Large intestine (tissue), 12 donors: ENCODE measurements at places on chromosomes 13 and 19.

DNA sequence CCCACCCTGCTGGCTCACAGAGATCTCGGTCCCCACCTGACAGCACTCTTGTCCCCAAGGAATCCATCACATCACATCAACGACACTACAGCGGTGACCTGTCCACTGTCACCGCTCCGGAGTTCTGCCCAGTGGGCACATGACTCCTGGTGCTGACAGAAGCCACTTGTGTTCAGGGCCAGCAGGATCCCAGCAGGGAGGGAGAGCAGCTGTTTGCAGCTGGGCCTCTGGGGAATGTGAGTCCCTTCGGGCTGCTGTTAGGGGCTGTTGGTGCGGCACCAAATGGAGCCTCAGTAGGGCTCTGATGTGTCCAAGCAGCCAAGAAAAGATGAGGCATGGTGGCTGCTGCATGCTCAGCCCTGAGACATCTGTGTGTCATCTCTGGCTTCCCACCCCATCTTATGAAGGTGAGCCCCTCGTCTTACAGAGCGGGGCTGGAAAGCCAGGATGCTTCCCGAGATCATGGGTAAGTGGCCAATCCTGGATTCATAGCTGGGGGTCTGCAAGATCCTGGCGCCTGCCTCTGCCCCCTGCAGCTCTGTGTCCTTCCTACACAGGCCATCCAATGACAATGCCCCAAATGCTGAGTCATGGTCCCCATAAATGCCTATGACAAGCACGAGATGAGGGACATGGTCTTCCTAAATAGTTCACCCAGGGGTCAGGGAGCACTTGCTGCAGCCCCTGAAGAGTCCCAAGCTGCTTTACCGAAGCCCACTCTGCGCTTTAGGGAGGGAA is 56.0 kb downstream of the F2RL3 start:
- DNase-seq: no peak
- H3K4me3 ChIP-seq: no peak overlapping the region
- no peaks in the 10 kb centered on the region for H3K36me3 ChIP-seq
- H3K27me3 ChIP-seq: no peaks in the 10 kb centered on the region

DNA sequence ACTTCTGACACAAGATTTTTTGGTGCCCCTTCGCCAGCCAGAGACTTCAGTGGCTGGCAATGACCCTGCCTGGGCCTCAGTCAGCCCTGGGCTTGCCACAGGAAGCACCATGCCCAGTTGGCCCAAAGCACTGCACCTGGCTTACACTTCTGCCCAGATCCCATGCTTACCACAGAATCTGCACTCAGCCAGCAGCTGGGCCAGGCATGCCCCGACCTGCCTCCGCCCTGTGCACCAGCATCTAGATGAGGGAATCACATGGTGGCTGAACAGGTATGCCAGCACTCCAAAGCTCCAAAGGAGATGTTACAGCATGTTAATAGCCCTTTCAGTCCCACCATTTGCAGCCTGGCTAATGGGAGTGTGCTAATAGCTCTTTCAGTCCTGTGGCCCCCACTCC is 690.9 kb downstream of the SLITRK6 start:
- no peak overlapping the region for H3K4me3 ChIP-seq
- no peaks in the 10 kb centered on the region for H3K4me1 ChIP-seq
- H3K36me3 ChIP-seq: no peaks in the 10 kb centered on the region
- DNase-seq: no peak

DNA sequence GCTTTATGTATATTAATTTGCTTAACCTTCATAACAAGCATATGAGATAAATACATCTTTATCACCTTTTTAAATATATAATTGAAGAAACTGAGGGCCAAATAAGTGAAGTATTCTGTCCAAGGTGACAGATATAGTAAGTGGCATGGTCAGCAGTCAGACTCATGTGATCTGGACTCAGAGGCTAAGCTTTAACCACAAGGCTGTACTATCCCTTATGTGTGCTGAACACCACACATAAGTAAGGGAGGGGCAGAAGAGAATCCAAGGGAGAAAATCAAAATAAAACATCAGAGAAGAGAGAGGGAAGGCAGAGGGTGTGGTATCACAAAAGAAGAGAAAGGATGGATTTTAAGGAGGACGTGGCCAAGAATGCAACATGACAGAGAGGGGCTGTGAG is 348.4 kb downstream of the EFNB2 start:
- no peaks in the 10 kb centered on the region for H3K36me3 ChIP-seq
- no peak overlapping the region for H3K27ac ChIP-seq
- H3K27me3 ChIP-seq: no peaks in the 10 kb centered on the region
- H3K4me3 ChIP-seq: no peak overlapping the region
- no peak for DNase-seq

DNA sequence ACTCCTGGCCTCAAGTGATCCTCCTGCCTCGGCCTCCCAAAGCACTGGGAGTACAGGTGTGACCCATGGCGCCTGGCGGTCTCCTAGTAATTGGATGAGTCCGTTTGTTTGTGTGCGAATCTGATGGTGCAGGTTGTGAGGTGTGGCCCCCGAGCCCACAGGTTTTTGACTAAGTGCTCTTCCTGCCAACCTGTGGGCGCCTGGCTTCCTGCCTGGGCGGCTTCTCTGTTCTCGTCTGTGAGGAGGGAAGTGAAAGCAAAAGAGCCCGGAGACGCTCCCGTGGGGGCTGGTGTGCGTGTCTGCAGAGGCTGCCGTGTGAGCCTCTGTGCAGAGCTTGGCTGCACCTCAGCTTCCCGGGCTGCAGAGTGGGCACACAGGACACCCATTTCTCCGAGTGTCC is 10.0 kb downstream of the ARHGAP45 start:
- no peaks in the 10 kb centered on the region for H3K36me3 ChIP-seq
- DNase-seq: no peak
- H3K27ac ChIP-seq: no peak overlapping the region

DNA sequence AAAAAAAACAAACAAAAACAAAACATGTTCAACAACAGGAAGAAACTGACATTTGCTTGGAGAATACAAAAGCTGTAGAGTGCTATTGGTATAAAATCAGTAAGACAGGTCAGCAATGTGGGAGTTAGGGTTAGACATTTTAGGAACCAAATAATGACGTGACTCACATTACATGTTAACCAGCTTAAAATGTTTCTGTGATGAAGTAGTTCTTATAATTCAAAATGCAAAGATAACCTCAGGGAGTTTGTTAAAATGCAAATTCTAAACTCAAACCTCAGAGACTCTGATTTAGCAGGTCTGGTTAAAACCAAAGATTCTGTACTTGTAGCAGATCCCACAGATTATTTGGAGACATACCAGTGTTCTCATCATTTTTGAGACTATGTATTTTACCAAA is 549.4 kb upstream of the SLITRK1 start:
- no peaks in the 10 kb centered on the region for H3K4me1 ChIP-seq
- no peak for DNase-seq
- H3K27ac ChIP-seq: no peak overlapping the region
- H3K36me3 ChIP-seq: no peaks in the 10 kb centered on the region
- no peaks in the 10 kb centered on the region for H3K27me3 ChIP-seq
- no peak overlapping the region for H3K4me3 ChIP-seq

GRCh38 chr13:66689628-66690027 is 540.5 kb downstream of the PCDH9 start:
- no peak for DNase-seq
- H3K36me3 ChIP-seq: no peaks in the 10 kb centered on the region
- H3K27me3 ChIP-seq: no peaks in the 10 kb centered on the region
- no peak overlapping the region for H3K4me3 ChIP-seq

GRCh38 chr13:59519819-59520218 is 643.9 kb downstream of the DIAPH3 start:
- no peaks in the 10 kb centered on the region for H3K36me3 ChIP-seq
- DNase-seq: no peak
- no peak overlapping the region for H3K27ac ChIP-seq
- no peaks in the 10 kb centered on the region for H3K27me3 ChIP-seq
- H3K4me1 ChIP-seq: no peaks in the 10 kb centered on the region
- no peak overlapping the region for H3K4me3 ChIP-seq

DNA sequence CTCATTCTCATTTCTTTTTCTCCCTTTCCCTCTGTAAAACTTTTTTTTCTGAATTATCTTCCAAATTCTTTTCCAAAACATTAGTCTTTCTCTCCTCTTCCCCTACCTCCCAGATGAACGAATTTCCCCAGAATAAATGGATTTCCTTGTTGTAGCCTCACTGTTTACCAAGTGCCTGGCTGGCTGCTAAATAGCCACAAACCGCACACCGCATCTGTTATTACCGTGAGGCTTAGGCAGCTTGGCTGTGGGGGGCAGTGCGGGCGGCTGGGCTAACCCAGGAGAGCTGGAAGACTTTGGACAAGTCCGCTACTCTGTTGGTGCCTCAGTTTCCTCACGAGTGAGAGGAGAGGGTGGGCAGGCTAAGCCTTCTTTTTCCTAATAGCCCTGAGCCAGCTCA is 10.7 kb downstream of the IL17D start:
- no peak overlapping the region for H3K4me3 ChIP-seq
- no peaks in the 10 kb centered on the region for H3K4me1 ChIP-seq
- H3K36me3 ChIP-seq: no peaks in the 10 kb centered on the region
- H3K27ac ChIP-seq: no peak overlapping the region

DNA sequence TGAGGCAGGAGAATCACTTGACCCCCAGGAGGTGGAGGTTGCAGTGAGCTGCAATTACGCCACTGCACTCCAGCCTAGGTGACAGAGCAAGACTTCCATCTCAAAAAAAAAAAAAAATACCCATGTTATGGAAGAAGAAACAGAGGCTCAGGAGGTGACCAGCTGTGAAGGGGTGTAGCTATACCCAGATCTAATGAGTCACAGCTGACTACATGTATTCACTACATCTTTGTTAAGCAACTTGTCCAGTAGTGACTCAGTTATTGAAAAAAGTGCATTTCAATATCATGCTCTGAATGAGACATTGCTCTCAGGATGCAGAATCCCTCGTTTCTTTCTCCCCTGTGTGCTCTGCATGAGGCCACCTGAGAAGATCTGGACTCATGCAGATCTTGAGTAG is 16.1 kb upstream of the SPART start:
- DNase-seq: no peak
- H3K27me3 ChIP-seq: no peaks in the 10 kb centered on the region
- peaks cover 4% of the 10 kb centered on the region for H3K4me1 ChIP-seq
- H3K27ac ChIP-seq: no peak overlapping the region
